Type B pancreatic cell (in vitro differentiated cells): ENCODE measurements at places on chromosomes 16 and 17. TPM values are rescaled to one million over a fixed set of nuclear protein-coding genes. Genes with fewer than 3 reads are reported as not detected.
A peak's percentile ranks its signal among the peaks of the same experiment; 100 is the strongest.

HASPIN gene
- total RNA-seq: 5.2 and 13.1 TPM in 2 replicates

DCAF7 gene
- 94.7 and 123 TPM in 2 replicates for total RNA-seq

- no peak for DNase-seq
- H3K4me3 ChIP-seq: peak overlapping the region; percentile 92
- peaks cover 3% of the 10 kb centered on the region for H3K36me3 ChIP-seq
- peak overlapping the region; percentile 95 for H3K27ac ChIP-seq
- peaks cover 27% of the 10 kb centered on the region for H3K27me3 ChIP-seq
Observed at GRCh38 chr17:31486351-31487062, 95.0 kb downstream of the RAB11FIP4 start.

- H3K36me3 ChIP-seq: peaks cover 4% of the 10 kb centered on the region
- peak overlapping the region; percentile 95 for H3K27ac ChIP-seq
- peak overlapping the region; percentile 91 for H3K4me3 ChIP-seq
- peaks cover 27% of the 10 kb centered on the region for H3K27me3 ChIP-seq
Observed at GRCh38 chr17:9645851-9646545, 681 bp downstream of the USP43 start.

PRSS8 gene
- 84.7 and 205 TPM in 2 replicates for total RNA-seq

KRTAP2-2 gene
- total RNA-seq: not detected in 2 replicates

- H3K27ac ChIP-seq: no peak overlapping the region
- no peaks in the 10 kb centered on the region for H3K36me3 ChIP-seq
- H3K4me3 ChIP-seq: no peak overlapping the region
- H3K4me1 ChIP-seq: peaks cover 10% of the 10 kb centered on the region
- no peaks in the 10 kb centered on the region for H3K27me3 ChIP-seq
Observed at GRCh38 chr16:57708168-57708567, 13.6 kb downstream of the DRC7 start.

TBC1D26 gene
- 0.45 and 0.46 TPM in 2 replicates for total RNA-seq

GRCh38 chr17:44002141-44002848 lies 2.1 kb upstream of the NAGS start:
- peaks cover 6% of the 10 kb centered on the region for H3K4me1 ChIP-seq
- no peak for DNase-seq
- no peaks in the 10 kb centered on the region for H3K36me3 ChIP-seq
- H3K4me3 ChIP-seq: no peak overlapping the region
- peaks cover 66% of the 10 kb centered on the region for H3K27me3 ChIP-seq

- H3K27ac ChIP-seq: no peak overlapping the region
- peaks cover 12% of the 10 kb centered on the region for H3K36me3 ChIP-seq
- no peak for DNase-seq
- no peaks in the 10 kb centered on the region for H3K4me1 ChIP-seq
- H3K27me3 ChIP-seq: no peaks in the 10 kb centered on the region
Observed at GRCh38 chr17:80050706-80051105, 14.3 kb downstream of the CCDC40 start.

- no peaks in the 10 kb centered on the region for H3K36me3 ChIP-seq
- DNase-seq: no peak
- peaks cover 46% of the 10 kb centered on the region for H3K27me3 ChIP-seq
- no peak overlapping the region for H3K4me3 ChIP-seq
- no peaks in the 10 kb centered on the region for H3K4me1 ChIP-seq
- H3K27ac ChIP-seq: no peak overlapping the region
Observed at GRCh38 chr17:42878123-42878880, 22.3 kb upstream of the G6PC1 start.

GRCh38 chr16:85172455-85173145 lies 60.3 kb upstream of the CIBAR2 start:
- DNase-seq: no peak
- peaks cover 56% of the 10 kb centered on the region for H3K4me1 ChIP-seq
- H3K4me3 ChIP-seq: peak overlapping the region; percentile 86
- peaks cover 34% of the 10 kb centered on the region for H3K27me3 ChIP-seq
- peak overlapping the region; percentile 13 for H3K27ac ChIP-seq
- peaks cover 15% of the 10 kb centered on the region for H3K36me3 ChIP-seq

KIF18B gene
- total RNA-seq: 14.8 and 49.3 TPM in 2 replicates

- no peak overlapping the region for H3K27ac ChIP-seq
- no peak overlapping the region for H3K4me3 ChIP-seq
- H3K36me3 ChIP-seq: no peaks in the 10 kb centered on the region
- DNase-seq: no peak
Observed at GRCh38 chr16:89001117-89002027, 24.4 kb upstream of the CBFA2T3 start.

DNA sequence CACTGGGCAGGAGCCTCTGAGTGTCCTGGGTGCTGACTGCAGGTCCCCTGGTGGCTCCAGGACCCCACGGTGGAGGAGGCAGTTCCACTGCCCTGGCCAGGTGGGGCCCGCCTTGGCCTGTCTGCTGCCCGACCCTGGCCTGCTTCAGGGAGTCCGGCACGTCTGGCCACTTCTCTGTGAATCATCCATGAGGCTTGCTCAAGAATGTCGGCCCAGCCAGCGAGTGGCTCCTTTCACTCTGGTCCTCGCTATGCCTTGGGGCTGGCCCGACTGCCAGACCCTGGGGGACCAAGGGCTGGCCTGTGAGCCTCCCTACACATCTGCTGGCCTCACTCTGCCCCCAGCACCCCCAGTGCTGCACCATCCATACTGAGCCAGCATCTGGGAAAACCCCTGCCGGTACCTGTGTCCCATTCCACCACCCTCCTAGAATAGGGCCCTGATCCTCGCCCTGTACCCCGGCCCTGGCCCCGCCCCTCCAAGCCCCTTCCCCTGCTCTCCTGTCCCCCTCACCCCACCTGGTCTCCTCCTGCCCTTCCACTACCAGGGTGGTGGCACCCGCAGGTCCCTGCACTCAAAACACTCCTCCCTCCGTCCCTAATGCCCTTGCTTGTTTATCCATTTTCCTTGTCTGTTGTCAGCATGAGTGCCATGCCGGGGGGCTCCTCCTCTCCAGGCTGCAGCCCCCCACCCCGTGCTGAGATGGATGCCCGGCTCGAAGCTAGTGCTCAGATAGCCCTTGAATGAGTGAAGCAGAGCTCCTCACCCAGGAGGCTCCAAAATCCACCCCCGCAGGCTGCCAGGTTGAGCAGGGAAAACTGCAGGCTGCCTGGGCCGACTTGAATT lies 35.5 kb downstream of the ADCY7 start:
- DNase-seq: peak; percentile 53
- H3K4me1 ChIP-seq: peaks cover 6% of the 10 kb centered on the region
- no peak overlapping the region for H3K4me3 ChIP-seq
- peak overlapping the region; percentile 58 for H3K27ac ChIP-seq

SPEM1 gene
- 0.31 TPM in 1 of 2 replicates, not detected in the other for total RNA-seq

MFSD6L gene
- total RNA-seq: 3.1 and 3.6 TPM in 2 replicates

GRCh38 chr17:76884995-76885893 lies 17.0 kb downstream of the MGAT5B start:
- DNase-seq: no peak
- peak overlapping the region; percentile 89 for H3K27ac ChIP-seq
- no peaks in the 10 kb centered on the region for H3K36me3 ChIP-seq
- H3K27me3 ChIP-seq: no peaks in the 10 kb centered on the region

NUDT7 gene
- 4.8 and 6.2 TPM in 2 replicates for total RNA-seq

DNA sequence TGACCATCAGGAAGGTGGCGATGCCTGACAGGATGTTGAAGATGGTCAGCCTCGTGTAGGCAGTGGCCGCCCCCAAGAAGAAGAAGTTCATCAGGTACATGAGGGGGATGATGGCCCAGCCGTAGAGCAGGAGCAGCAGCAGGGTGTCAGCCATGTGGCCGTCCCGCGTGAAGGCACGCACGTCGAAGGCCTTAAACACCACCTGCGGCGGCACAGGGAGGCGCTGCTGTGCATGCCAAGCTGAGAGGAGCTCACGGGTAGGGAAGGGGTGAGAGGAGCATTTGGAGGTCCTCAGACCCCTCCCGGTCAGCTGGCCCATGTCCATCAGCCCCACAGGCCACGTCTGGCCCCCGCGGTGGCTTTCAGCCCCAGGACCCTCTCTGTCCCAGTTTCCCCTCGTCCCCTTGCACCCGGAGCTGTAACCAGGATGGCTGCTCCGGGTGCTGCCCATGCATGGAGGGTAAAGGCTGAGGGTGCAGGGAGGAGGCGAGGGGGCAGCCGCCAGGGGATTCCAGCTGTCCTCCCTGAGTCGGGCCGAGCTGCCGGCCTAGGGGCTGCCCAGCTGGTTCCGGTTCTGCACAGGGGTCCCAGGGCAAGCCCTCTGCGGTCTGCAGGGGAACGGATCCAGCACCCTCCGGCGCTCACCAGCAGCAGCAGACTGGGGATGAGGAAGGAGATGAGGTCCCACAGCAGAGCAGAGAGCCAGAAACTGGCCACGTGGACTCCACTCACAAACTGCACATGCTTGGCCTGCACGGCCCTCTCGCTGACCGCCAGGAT lies 17.1 kb upstream of the RNPS1 start:
- DNase-seq: no peak
- no peaks in the 10 kb centered on the region for H3K4me1 ChIP-seq
- H3K27me3 ChIP-seq: peaks cover 3% of the 10 kb centered on the region
- no peak overlapping the region for H3K4me3 ChIP-seq
- no peak overlapping the region for H3K27ac ChIP-seq
- no peaks in the 10 kb centered on the region for H3K36me3 ChIP-seq

QPRT gene
- total RNA-seq: 92.3 and 129 TPM in 2 replicates

DNA sequence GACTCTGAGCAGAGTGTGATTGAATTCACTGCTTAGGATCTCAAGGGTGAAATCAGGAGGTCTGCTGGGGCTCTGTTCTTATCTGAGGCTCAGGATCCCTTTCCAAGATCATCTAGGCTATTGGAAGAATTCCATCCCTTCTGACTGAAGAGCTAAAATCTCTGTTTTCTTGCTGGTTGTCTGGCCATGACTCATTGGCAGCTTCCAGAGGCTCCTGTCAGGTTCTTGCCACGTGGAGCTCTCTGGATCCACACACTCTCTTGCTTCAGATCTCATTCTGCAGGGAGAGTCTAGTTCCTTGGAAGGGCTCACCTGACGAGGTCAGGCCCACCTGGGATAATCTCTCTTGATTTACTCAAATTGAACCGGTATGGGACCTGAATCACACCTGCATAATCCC lies 930.7 kb downstream of the CDH8 start:
- H3K4me3 ChIP-seq: no peak overlapping the region
- no peaks in the 10 kb centered on the region for H3K36me3 ChIP-seq
- DNase-seq: no peak
- H3K27ac ChIP-seq: no peak overlapping the region
- H3K27me3 ChIP-seq: no peaks in the 10 kb centered on the region
- no peaks in the 10 kb centered on the region for H3K4me1 ChIP-seq

- peaks cover 70% of the 10 kb centered on the region for H3K27me3 ChIP-seq
- DNase-seq: no peak
- no peaks in the 10 kb centered on the region for H3K36me3 ChIP-seq
- H3K27ac ChIP-seq: no peak overlapping the region
Observed at GRCh38 chr16:86044881-86045590, 146.1 kb downstream of the IRF8 start.

TMIGD1 gene
- 0.24 TPM in 1 of 2 replicates, not detected in the other for total RNA-seq
